ENCODE measurements at places on chromosomes 7 and 10.
A peak's percentile ranks its signal among the peaks of the same experiment; 100 is the strongest.

DNA sequence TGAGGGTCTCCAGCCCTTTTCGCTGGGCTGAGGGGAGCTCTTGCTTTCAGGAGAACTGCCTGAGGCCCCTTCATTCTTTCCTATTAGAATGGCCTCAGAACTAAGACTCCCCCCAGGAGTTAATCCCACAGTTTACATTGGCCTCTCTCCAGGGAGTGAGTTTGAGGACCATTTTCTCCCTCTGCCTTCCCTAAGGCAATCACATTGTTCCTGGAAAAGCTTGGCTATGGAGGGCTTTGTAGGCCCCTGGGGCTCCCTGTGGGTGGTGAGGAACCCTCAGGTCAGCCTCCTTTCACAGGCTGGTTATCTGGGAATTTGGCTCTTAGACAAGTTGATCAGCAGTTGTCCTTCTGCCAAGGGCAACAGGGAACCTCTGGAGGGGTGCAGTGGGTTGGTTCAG is 343.7 kb downstream of the RPS24 start:
- no peak for DNase-seq

- no peak for DNase-seq
These were observed 8.8 kb upstream of the LIMK1 start for GRCh38 chr7:74074770-74075169.

- no peak for DNase-seq
These were observed 18.1 kb upstream of the GSTK1 start for GRCh38 chr7:143245123-143245522.

GRCh38 chr7:43636093-43636492 is 53.2 kb downstream of the STK17A start:
- no peak for DNase-seq

- DNase-seq: peak; percentile 40
These were observed 21.2 kb upstream of the PWWP2B start for GRCh38 chr10:132375795-132376297.

DNA sequence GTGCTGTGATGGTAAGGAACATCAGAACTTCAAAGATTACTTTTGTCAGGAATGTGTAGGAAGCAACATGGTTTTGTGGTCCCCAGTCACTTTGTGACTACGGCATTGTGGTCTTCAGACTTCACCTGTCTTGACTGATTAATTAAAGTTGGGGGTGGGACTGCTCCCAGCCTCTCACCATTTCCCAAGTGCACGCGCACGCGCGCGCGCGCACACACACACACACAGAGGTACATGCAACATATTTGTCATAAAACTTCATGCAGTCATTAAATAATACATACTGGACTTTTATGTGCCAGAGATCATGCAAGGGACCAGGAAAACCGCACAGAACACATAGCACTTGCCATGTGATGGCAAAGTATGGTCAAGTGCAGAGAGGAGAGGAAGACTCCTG is 181.2 kb downstream of the EVX1 start:
- DNase-seq: no peak

DNA sequence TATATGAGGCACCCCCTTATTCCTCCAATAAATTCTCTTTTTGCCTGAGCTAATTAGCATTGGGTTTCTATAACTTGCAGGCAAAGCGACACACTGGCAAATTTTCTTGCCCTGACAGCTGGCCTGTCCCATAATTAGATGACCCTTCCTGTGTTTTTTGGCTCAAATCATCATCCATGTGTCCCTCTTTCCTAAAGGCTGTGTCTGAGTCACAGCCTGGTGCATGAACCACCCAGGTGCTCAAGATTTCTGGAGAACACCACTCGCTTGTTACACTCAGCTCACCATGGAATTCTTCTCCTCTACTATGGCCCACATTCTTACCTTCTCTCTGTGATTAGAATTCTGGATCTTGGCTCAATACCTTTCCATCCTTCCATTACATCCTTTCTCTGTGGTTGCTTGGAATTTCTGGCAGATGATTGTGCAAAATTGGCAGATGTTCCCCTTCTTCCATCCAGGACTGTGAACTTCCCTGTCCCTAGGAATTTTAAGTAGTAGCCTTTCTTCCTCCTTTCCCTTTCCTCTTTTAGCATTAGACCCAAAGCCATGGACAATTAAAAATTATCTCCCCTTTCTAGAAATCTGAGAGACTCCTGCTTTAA is 116.0 kb upstream of the ANKRD1 start:
- DNase-seq: no peak

DNA sequence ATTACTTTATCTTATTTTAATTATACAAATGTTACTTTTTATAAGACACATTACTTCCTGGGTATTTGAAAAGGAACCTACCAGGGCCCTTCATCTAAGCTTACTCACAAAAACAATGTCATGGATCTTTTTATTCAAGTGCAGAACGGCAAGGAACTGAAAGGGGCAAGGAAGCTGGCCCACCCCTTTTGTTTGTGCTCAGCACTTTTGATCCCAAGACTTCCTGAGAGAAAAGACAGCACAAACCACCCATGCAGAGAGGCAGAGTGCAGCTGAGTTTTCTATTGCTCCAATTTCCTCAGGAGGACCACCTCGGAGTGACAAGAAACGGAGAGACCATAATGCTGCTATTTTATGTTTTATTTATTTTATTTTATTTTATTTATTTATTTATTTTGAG is 232.0 kb upstream of the NRP1 start:
- DNase-seq: no peak

DNA sequence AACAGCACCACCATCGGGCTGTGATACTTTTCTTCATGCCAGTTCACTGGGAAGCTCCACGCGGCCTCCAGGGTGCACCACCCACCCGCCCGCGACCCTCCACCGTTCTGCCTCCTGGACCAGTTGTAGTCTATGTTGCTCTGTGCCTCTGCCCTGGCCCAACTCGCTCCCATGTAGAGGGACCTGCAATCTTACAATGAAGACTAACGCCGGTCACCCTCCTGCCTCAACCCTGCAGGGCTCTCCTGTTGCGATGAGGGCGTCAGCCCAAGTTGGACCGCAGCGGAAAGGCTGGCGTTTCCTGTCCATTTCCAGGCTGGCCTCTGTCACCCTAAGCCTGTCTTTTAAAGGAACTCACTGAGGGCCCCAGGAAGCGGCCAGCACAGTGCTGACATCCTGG is 34.9 kb downstream of the IL15RA start:
- peak; percentile 80 for DNase-seq

DNA sequence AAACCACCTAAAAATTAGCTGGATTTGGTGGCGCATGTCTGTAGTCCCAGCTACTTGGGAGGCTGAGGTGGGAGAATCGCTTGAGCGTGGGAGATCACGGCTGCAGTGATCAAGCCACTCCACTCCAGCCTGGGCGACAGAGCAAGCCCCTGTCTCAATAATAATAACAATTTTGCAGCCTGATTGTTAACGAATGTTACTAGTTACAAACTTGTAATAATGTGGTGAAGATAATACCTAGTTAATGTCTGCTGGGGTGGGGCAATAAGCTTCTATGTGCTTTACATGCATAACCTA is 1.2 kb upstream of the ATAD1 start:
- no peak for DNase-seq

GRCh38 chr7:110375068-110375467 is 715.9 kb upstream of the LRRN3 start:
- DNase-seq: no peak

DNA sequence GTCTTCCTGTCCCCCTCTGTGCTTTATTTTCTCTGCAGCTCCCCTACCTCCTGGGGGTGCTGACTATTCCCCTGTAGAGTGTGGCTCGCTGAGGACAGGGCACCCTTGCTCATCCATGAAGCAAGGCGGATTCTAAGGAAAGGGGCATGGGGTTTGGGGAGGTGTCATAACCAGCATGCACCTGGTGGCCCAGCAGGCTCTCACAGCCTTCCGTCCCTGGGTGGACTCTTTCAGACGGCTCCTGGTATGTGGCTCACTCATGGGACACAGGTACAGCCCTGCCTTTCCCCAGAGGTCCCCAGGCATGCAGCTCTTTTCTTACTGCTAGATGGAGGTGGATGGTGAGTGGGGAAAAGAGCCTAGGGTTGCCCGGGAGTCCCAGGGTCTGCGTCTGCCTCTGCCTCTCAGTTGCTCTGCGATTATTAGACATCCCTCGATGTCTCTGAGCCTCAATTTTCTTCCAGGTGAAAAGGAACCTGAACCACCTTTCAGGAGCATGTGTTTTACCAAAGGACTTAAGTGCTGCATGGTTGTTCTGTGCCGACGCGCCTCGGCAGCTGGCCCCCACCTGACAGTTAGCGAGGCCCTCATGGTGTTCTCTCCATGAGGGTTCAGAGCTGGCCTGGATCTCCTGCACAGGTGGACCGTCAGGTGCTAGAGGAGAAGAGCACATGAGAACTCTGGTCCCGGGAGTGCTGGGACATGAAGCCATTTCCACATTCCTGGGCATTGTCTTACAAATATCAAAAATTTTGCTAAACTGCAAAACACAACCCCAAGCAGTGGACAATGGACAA is 172.5 kb upstream of the SHH start:
- DNase-seq: peak; percentile 36

DNA sequence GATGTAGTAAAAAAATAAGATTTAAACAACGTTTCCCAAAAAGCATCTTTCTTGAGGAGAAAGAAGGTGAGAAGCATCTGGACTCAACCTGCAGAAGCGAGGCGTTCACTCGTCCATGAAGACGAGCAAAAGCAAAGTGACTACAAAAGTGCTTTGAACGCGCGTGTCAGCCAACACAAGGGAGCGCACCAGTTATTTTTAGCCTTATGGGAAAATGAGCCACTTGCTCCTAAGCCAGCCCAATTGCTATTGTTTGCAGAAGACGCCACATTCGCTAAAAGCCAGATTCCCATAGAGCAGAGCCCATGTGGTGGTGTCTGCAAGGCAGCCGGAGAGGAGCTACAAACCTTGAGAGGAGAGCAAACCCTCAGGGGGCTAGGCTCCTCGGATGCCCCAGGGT is 122.5 kb downstream of the FAM53B start:
- no peak for DNase-seq

GRCh38 chr7:99363286-99363685 is 11.2 kb upstream of the ARPC1B start:
- no peak for DNase-seq

DNA sequence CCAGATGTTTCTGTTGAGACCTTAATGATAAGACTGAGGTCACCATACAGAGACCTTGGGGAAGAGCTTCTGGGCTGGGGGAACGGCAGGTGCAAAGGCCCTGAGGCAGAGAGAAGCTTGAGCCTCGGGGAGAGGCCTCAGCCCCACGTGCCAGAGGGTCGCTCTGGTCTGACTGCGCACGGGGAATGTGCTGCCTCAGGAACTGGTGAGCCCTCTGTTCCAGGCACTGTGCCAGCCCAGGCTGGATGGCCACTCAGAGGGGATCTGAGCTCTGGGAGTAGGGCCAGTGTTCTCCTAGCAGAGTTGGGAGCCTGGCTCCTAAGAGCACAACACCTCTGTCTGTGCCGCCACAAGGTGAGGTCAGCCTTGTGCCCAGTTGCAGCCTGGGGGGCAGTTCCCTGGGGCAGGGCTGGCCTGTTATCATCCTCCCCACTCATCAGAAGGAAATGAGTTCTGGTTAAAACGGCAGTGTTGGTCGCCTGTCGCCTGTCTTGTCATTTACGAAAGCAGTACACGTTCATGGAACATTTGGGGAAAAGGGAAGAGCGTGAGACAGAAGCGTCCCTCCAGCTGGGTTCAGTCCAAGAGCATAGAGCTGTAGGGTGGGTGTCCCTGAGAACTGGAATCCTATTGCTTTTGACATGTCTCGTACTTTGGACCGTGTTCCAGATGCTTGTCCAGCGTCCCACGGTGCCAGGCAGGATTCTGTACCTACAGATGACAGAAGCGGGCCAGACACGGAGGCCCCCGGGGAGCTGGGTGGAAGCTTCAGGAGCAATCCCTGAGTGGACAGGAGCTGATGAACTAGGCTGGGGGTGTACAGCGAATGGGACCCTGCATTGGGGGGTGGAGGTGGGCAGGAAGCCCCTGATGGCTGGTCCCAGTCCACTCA is 4.3 kb downstream of the TTYH3 start:
- DNase-seq: peak; percentile 84

DNA sequence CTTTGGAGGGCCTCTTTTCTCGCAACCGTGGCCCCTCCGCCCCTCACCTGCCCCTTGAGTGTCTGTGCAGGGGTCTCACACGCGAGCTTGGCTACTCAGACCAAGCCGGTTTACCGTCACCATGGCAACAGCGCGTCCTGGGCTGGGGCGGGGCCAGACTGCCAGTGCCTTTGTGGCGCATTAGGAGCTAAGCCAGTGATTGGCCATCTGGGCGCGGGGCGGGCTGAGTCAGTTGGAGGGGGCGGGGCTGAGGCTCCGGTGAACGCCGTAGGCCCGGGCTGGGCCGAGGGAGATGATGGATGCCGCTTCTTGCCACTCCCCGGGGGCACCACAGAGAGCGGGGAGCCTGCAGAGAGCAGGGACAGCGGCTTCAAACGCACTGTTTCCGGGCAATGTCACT is 48.7 kb upstream of the FXYD4 start:
- DNase-seq: peak; percentile 90

DNA sequence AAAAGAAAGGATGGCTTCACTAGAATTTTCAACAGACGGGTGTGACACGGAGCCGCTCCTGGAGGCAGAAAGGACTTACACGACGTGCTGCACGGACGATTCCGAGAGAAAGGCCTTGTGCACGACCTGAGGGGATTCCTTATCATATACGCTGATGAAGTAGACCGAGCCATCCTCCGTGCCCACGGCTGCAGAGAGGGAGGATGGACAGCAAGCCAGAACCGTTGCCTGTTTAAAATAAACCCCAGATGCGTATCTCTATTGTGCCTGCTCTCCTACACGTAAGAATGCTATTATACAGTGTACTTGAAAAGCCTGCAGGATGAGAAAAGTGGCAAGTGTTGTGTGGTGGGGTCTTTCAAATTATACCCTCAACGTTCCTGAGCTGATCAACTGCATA is 38.4 kb downstream of the CFAP43 start:
- no peak for DNase-seq

DNA sequence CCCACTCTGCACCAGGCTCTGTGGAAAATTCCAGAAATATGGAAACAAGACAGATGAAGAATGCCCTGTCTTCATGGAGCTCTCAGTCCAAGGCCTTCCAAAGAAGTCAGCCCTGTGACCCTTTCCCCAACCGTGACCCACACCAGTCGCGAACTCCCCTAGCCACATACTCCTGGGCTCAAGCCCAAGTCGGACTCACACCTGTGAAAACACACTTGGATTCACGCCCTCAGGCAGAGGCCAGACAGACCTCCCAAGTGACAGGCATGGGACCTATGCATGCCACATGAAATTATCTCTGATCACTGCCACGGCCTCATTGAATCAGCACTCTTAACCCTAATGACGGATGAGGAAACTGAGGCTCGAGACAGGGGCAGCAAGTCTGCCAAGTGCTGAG is 42.5 kb downstream of the ZCCHC24 start:
- peak; percentile 67 for DNase-seq

GRCh38 chr7:45007106-45007505 is 7.1 kb downstream of the CCM2 start:
- no peak for DNase-seq
